ENCODE measurements at places on chromosomes 4 and X.

DNA sequence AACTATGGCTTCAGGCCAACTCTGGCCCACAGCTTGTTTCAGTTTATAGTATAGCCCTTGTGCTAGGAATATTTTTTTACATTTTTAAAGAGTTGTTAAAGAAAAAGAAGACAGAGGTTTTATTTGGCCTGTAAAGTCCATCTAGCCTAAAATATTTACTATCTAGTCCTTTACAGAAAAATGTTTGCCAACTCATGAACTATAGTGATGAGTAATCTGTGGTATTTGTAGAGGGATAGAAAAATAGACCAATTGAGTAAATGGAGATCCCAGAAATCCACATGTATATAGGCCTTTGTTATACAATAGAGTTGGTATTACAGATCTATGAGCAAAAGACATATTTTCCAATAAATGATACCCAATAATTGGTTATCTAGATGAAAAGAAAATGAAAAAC, 288.7 kb downstream of the PRDM5 start:
- DNase-seq = no peak

- DNase-seq = no peak
Measured at GRCh38 chr4:108159845-108160244, 8.9 kb downstream of the LEF1 start.

DNA sequence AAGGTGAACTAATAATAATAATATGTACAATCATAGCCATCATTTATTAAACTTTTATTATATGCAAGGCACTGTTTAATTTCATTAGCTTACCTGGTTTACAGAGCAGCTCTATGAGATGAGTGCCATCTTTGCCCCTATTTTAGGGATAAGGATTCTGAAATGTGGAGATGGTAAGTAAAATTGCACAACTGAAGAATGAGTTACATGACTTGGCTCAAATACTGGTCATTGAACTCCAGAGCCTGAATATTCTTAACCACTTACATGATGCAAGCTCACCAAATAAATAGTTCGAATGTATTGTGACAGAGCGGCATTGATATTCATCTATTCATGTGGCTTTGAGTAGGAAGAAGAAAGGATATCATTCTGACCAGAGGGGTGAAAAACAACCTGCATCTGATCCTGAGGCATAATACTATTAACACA, 11.7 kb downstream of the ALB start:
- no peak for DNase-seq

DNA sequence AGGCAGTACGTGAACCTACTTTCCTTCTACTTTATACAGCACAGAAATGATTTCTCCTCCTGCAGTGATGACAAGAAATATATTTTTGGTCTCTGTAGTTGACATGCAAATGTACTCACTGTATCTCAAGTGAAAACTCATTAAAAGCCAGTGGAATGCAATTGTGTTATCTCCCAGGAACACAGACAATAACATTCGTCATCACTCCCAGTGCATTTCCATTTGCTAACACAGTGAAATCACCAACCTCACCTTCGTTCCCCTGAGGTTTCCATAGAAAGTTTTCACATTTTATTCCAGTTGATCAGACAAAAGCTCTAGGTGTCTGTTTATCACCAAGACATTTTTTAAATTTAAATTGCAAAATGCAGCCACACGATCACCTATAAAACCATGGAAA, 2.5 kb upstream of the SPANXD start:
- no peak for DNase-seq

- no peak for DNase-seq
Measured at GRCh38 chrX:15745179-15745578, 7.1 kb downstream of the CA5B start.

- DNase-seq = no peak
Measured at GRCh38 chrX:46543441-46543840, 1.8 kb downstream of the ZNF674 start.

DNA sequence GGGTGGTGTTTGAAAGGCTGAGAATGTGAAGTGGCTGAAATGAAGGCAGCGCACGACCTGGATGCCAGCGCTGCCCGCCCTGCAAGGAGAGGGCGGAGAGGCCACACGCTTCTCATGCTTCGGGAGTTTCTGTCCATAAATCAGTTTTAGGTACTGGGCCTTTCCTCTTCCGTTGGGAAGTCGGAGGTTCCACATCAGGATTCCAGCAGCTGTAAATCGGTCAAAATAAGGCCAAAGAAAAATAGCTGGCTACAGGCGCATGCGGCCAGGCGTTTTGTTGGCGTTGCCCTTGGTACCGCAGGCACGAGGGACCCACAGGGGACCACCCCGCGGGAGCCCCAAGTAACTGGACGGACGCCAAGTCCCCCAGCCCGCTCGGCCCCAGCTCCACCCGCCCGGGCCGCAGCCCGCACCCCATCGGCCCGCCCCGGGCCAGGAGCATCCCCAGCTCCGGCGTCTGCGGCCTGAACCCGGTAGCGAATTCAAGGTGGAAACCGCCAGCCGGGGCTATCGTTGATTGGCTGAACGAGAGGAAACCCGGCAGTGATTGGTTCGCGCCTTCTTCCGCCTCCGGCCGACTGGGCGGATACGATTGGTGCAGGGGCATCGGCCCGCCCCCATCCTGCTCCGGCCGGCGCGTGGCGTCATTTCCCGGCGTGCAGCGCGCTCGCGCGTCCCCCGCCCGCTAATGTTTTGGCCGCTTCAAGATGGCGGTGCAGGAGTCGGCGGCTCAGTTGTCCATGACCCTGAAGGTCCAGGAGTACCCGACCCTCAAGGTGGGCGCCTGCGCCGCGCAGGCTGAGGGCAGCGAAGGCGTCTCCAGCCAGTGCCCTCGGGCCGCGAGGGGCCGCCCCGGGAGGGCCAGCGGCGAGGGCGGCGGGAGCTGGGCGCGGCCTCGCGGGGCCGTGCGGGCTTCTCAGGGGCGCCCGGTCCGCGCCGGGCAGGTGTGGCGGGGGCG, at the start of gene MAEA:
Gene MAEA (plus strand): TSS at position 685 of the 958 bp plus-strand sequence. CDS start 23 bp downstream, at position 708.
- peak; percentile 89 for DNase-seq

DNA sequence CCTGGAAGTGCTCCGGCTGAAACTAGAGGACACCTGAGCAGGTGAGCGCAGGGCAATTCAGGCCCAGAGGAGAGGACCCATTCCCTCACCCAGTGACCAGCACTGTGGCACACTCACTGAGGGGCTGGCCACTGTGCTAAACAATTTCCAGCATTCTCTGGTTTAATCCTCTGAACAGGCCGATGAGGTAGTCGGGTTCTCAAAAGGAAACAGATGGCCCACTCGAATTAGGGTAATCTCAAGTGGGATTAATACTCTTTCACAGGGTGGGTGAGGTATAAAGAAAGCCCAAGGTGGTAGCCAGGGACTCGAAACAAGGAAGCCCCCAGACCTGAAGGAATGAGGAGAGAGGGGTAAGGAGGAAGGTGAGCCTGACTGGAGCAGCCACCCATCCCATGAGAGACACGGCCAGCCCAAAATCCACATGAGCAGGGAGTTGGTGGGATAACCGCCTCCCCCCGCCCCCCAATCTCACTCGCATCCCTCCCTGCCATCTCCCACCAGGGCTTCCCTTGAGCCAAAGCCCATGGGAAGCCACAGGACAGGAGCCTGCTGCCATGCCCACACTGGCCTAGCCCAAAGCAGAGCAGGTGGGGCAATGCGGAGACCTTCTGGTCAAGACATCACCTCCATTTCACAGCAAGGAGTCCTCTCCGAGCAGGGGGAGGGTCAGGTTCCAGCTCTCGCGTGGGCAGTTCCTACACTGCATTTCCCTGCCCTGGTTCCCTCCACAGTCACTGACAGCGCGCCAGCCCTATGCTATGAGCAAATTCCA, 55.0 kb downstream of the SH3KBP1 start:
- DNase-seq = no peak

DNA sequence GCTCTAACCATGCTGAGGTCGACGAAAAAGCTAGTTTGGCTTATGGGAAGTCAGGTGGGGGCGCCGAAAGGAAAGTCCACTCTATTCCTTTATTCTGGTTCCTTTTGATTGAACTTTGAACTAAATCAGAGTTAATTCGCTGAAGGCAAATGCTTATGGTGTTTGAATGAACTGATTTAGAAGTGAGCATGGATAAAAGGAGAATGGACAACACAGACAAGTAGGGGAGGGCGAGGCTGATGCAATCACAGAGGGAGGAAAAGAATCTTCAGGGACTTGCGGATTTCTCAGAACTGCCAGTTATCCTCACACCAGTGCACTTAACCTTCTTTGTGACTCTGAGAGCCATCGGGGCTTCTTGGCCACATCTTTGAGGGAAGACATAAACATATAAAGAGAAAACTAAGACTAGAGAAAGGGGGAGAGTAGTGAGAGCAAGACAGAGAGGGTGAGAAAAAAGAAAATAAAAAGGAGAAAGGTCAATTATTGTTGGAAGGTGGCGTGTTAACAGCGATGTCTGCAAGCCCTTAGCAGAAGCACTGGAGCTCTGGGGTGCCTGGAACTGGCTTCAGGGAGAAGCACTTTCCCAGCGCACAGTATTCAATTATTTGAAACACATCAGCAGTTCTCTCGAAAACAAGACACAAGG, 79.6 kb upstream of the PLAC1 start:
- DNase-seq = no peak

- no peak for DNase-seq
Measured at GRCh38 chr4:108199881-108200280, 31.1 kb upstream of the LEF1 start.

GRCh38 chr4:78057600-78058550, 752 bp downstream of the FRAS1 start:
- DNase-seq = no peak

- DNase-seq = no peak
Measured at GRCh38 chr4:13328591-13328990, 155.5 kb downstream of the RAB28 start.

GRCh38 chr4:185238750-185239149, 29.4 kb downstream of the SNX25 start:
- no peak for DNase-seq

GRCh38 chr4:103754844-103755243, 35.1 kb upstream of the TACR3 start:
- DNase-seq = no peak

DNA sequence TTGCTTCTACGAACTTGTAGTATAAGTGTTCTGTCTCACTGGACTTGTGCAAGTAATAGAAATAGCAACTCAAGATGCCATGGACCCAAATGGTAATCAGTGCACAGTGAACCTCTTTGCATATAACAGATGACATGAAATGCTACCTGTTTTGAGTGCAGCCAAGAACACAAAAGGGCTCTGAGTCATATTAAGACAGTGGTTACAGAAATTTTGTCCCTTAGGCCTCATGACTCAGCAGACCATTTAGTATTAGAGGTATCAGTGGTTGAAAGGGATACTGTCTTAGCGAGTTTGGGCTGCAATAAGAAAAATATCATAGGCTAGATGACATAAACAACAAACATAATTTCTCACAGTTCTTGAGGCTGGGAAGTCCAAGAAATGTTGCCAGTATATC, 502.9 kb upstream of the PCDH10 start:
- DNase-seq = no peak

- DNase-seq = no peak
Measured at GRCh38 chrX:45712067-45712466, 511.4 kb upstream of the DIPK2B start.

GRCh38 chr4:145055533-145056257, 42.3 kb downstream of the ANAPC10 start:
- DNase-seq = no peak

- DNase-seq = no peak
Measured at GRCh38 chr4:121555315-121556107, 141.3 kb downstream of the ANXA5 start.

GRCh38 chr4:98394134-98394533, 132.9 kb downstream of the RAP1GDS1 start:
- DNase-seq = no peak

GRCh38 chrX:40108162-40108958, 10.6 kb upstream of the BCOR start:
- DNase-seq = no peak

- no peak for DNase-seq
Measured at GRCh38 chr4:149264093-149264733, 551.4 kb downstream of the IQCM start.

DNA sequence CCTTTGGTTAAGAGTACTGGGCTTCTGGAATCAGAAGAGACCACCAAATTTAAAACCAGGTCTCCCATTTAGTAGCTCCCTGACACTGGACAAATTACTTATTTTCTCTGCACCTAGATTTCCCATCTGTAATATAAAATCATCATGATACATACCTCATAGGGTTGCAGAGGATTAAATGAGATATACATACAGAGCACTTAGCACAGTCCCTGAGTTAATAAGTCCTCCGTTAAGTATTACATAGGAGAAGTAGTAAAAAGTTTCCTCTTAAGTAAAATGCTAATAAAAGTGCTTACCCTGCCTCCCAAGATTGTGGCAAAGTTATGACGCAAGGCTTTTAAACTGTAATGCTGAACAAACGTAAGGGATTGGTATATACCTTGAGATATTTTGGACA, 539 bp upstream of the CHIC1 start:
- no peak for DNase-seq

GRCh38 chrX:129791961-129792570, 12.3 kb downstream of the SASH3 start:
- DNase-seq = no peak

DNA sequence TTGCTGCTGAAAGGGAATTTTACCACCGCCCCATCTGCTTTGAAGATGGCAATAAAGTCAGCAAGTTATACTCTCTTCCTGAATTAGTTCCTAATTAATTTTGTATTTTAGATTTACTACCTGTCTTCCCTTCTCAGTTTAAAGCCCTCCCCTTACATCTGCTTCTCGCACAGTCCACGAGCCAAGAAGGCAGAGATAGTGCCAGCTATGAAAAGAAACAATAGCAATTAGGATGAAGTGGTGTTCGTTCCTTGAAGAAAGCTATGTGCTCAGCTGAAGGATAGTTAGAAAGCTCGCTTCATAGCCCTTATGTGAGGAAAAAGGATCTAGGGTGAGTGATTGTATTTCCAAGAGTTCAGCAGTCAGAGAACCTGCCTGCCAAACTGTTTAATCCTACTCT, 1678.8 kb upstream of the TENM3 start:
- DNase-seq = no peak

DNA sequence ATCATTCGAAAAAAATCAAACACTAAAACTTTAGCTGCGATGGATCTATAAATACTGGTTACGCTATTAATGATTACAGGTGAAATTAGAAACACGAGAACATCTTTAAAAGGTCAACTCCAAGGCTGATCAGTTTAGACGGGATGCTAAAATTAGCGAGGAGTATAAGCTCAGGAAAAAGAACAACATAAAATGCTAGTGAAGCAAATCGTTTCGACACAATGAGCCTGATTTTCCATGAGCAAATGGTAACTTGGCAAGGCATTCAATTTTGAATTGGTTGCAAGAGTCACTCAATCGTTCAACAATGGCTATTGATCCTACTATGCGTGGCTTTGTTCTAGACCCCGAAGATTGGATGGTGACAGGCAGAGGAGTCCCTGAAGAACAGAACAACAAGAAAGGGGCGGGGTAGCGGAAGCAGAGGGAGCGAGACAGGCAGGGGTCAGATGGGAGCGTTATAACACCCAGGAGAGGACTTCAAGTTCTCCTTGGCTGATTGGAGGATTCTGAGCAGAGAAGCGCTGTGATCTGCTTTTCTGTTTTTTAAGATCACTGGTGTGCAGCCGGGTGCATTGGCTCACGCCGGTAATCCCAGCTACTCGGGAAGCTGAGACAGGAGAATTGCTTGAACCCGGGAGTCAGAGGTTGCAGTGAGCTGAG, 146.5 kb downstream of the RBM47 start:
- no peak for DNase-seq
